ENCODE measurements at places on chromosomes 5 and 9.

DNA sequence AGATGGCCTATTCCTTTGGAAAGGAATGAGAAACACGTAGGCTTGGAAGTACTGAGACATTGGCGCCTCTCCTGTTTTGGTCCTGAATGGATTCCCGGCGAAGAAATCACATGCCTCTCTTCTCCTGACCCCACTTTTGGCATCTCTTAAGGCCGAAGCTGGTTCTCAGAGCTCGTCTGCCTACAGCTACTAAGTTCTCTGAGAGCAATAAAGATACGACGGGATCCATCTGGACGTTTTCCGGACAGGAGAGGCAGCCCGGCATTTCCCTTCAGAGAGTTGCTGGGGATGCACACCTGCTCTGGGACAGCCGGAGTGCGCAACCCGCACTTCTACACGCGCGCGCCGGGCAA, 336.8 kb upstream of the PUM3 start:
- no peak for DNase-seq

GRCh38 chr5:22910523-22910922, 57.4 kb upstream of the CDH12 start:
- no peak for DNase-seq

GRCh38 chr5:129902816-129903215, 1.4 kb upstream of the CHSY3 start:
- DNase-seq: no peak

- DNase-seq: no peak
Observed at GRCh38 chr5:110096419-110096818, 406.7 kb downstream of the MAN2A1 start.

DNA sequence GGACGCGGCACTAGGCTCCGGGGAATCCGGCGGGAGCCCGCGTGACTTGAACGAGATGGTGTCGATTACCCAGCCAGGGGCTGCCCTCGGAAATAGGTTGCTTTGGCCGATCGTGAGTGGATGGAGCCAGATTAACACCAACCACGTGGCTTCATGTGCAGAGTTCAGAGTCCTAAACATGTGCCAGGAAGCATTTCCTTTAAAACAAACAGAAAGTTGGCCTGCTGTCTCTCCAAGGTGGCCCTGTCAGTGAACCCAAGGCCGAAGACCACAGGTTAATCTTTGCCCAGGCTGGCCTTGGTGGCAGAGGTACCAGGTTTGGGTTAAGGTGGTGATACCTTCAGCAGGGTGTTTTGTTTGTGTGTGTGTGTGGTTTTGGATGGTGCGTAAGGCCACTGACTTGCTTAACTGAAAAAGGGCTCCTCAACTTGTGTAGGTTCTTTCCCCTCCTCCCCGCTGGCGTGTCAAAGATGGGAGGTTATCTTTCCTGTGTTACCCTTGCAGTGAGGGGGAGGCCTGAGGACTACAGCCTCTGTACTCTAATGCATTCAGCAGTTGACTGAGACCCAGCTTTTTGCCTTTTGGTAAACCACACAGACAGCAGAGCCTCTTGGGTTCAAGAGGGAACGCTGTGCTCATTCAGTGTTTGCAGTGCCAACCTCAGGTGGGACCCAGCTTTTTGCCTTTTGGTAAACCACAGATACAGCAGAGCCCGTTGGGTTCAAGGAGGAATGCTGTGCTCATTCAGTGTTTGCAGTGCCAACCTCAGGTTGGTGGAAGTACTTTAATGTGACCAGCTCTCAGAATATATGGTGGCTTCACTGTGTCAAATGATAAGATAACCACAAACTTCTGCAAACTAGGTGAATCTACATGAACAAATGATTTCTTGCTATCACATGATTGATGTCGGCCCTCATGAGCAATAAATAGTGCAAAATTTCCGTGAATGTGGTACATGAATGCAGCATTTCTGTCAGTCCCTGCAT, 1.4 kb downstream of the IQGAP2 start:
- peak; percentile 55 for DNase-seq

- no peak for DNase-seq
Observed at GRCh38 chr5:43281840-43282658, 31.2 kb downstream of the HMGCS1 start.

DNA sequence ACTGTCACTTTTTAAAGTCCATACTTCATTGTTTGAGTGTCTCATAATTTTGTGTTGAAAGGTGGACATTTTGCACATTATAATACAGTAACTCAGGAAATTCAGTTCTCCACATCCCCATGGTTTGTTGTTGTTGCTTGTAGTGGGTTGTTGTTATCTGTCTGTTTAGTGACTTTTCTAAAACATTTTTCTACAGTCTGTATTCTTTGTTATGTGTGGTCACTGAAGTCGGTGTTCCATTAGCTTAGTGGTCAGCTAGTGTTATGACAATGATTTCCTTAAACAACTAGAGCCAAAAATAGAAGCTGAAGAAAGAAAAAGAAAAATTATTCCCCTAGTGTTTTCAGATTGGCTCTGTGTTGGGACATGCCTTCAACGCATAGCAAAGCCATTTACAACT, 5.6 kb upstream of the IL33 start:
- no peak for DNase-seq

DNA sequence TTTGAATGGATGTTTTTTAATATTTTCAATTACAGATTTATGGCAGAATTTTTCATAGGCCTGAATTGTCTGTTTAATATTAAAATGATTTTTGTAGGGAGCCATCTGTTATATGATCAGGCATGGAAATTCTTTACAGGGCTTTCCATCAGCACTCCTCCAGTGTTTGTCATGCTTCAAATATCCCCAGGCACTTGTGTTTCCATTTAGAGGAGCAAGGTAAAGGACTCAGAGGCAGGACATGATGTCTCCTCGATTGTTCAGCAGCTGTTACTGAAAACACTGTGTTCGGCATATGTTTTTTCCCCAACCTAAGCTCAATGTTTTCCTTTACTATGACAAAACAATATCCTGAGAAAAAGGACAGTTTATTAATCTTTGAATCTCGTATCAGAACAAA, 172.3 kb upstream of the RFX3 start:
- no peak for DNase-seq

- peak; percentile 48 for DNase-seq
Observed at GRCh38 chr9:109010746-109011145, 2.6 kb downstream of the CTNNAL1 start.

- no peak for DNase-seq
Observed at GRCh38 chr5:17989567-17990563, 355.6 kb downstream of the TAF11L14 start.

DNA sequence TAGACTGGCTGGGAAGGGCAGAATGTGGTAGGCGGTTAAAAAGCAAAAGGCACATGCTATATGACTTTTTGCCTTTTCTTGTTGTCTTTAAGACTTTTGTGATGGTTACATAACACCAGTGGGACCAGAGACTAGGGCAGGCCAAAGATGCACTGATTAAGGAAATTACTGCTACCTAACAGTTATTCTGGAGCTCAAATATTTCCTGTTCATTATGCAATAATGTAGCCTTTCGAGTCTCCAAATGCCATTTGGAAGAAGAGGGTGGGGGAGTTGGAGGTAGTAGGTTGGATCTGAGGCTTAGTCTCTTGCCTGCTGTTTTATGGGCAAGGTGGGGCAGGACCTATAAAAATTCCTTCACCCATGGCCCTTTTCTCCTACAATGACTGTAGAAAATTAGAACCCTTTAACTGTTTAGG, 51.7 kb downstream of the SH3GL2 start:
- DNase-seq: no peak

DNA sequence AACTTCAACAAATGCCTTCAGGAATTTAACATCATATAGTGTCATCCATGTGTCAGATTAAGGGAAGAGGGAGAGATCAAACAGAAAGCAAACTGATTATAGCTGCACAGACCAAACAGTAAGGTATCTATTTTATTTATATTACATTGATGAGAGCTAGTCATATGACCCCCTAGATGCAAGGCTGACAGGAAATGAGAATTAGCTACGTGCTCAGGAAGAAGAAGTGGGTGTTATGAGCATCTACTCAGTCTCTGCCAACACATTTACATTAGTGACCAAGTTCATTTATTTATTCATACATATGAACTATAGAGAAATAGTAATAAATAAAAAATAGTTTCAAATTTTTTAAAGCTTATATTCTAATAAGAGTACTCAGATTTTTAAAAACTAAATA, 787.3 kb downstream of the KCTD16 start:
- no peak for DNase-seq

GRCh38 chr5:337563-338130, 16.1 kb downstream of the AHRR start:
- DNase-seq: no peak

DNA sequence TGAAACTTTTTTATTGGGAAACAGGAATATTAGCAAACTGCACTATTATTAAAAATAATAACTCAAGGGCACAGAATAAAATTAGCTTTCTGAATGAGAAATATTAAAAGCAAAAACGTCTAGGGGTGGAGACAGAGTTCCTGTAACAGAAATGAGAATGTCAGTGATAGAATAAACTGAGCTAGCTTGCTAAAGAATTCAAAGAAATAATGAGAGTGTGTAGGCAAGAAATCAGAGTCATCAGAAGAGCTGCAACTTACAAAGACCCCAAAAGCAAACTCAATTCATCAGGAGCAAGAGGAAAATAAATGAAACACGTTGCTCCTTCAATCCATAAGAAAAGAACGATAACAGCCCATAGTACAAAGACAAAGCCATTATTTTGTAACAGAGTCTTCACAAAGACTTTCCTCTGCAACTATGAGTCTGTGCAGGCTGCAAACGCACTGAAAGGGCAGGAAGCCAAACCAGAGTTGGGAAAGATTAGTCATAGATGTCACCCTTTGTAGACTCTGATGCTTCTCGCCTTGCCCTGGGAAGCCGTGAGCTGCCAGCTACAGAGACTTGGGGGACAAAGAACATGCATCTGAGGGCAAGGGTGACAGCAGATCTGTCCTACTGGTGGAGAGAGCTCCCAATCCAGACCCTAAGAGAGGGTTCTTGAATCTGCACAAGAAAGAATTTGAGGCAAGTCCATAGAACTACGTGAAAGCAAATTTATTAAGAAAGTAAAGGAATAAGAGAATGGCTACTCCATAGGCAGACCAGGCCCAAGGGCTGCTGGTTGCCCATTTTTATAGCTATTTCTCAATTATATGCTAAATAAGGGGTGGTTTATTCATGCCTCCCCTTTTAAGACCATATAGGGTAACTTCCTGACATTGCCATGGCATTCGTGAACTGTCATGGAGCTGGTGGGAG, 40.8 kb downstream of the SHC3 start:
- DNase-seq: no peak

DNA sequence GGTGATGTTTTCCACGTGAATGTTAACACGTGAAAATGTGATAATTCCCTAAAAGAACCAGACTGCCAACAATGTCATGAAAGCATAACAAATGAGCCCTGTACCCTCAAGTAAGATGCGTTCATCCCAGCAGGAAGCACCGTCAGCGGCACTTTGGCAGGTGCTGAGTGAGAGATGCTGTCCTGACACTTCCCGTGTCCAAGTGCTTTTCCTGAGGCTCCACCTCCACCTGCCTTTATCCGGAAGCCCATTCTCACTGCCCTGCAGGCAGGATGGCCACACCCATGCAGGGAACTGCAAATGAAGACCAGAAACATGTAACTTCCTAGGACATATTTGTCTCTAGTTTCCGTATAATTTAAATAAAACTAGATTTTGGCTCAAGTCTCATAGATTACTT, 238.0 kb upstream of the IRX2 start:
- DNase-seq: no peak

DNA sequence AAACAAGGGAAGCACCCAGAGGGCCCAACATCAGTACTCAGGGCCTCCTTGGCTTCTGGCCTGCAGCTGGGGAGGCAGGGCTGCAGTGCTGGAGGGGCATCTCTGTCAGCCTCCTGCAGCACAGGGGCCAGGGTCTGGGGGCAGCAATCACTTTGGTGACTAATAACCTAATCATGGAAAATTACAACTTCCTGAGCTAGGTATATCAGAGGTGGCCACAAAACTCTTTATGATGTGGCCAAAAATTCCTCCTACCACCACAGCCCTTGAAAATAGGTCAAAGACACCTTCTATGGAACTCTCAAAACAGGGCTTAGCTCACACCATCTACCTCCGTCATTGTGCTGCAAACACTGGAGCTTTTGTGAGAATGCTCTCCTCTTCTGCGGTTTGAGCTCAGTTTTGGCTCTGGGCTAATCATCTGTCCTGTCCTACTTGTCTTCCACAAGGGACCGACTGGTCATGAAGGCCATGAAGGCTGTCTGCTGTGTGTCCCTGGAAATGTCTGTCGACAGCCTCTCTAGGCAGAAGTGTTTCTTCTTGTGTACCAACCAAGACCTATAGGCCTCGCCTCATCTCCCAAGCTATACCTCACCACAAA, 28.6 kb downstream of the CSF2 start:
- no peak for DNase-seq

GRCh38 chr5:117679046-117679445, 1104.4 kb upstream of the SEMA6A start:
- no peak for DNase-seq

GRCh38 chr9:34049630-34050384, 1.1 kb upstream of the UBAP2 start:
- peak; percentile 5 for DNase-seq

DNA sequence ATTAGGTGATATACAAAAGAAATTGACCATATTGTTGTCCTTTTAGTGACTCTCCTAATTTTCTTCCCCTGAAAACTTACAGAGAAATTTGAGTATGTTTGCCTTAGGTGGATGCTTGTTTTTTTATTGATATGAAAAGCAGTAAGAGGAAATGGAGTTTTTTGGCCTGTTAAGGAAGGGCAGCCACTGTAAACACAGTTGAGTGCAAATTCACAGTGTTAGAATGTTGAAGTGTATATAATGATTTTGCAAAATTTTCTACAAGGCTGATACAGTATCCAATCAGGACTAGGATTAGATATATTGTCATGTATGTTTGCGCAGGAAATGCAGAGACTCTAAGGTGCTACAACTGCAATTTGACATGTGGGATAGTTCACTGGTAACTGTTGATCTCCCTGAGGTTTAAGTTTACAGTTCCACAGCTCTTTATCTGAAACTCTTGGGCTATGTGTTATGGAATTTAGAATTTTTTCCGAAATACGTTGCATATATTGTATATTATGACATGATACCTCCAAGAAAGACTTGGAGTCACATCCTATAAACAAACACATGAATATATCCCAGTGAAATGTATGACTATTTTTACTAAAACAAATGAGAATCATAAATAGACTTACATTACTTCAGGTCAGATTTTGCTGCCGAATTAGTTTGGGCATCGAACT, 62.5 kb downstream of the FXN start:
- DNase-seq: no peak

DNA sequence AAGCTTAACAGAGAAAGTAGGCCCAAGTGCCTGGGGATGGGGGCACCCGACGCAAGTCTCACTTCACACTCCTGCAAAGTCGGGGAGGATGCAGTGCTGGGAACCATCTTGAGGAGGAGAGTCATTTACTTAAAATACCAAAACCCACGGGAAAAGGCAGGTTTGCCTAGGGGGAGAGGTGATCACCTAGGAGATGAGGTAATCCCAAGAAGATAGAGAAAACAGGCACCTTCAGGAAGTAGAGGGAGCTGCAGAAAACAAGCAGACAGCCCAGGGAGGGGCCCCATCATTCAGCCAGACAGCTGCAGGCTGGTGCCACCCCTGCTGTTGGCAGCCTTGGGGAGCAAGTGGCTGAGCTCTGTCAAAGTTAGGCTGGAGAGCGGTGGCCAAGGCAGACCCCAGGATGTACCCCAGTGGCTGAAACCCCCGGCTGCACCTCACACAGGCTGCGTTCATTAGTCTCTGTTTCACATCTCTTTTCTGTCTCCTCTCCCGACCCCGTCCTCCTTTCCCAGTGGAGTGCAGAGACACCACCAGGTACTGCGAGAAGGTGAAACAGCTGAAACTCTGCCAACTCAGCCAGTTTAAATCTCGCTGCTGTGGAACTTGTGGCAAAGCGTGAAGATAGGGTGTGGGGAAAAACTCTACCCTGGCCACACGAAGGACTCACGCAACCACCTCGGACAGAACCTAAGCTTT, 124.9 kb downstream of the SAXO1 start:
- DNase-seq: no peak
